Astrocyte (in vitro differentiated cells and primary cell): ENCODE measurements at places on chromosomes 4 and X. TPM values are rescaled to one million over a fixed set of nuclear protein-coding genes. Genes with fewer than 3 reads are reported as not detected.

GRCh38 chr4:95093936-95094929 lies 336.5 kb downstream of the BMPR1B start:
- H3K27me3 ChIP-seq, result no peaks in the 10 kb centered on the region
- DNase-seq, result no peak

DNA sequence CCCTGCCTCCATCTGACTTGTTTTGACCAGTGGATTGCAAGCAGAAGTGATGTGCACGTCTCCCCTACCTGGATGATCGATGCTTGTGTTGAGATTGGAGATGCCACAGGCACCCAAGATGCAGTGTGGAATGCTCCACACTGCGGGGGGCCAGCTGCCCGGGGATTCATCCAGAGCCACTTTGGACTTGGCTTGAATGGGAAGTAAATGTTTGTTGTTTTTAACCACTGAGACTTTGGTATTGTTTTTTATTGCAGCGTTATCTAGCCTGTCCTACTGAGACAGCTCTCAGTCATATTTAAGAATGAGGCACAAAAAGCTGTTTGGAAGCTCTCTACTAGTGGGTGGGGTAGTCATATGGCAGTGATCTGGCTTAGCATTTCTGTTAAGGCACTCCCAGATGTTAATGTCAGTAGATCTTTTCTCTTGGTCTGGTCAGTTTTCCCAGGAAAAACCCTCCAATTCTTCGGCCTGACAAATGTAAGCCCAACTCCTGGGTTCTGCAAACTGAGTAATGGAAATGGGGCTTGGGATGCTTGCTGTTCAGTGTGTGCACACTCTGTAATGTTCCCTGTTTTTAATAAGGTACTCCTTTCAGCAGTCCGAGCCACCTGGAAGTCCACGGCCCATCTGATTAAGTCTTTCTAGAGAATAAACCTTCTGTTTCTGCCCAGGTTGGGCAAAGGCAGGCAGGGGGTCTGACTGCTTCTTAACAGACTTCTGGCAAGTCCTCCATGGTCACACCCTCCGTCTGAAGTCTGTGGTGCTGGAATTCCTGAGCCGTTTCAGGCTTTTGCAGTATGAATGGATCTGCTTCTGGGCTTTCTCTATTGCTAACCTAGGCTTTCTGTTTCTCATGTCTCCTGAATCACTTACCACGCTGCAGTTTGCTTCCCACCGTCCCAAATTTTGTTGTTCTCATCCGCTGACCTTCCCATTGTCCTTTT lies 74.8 kb downstream of the WWC2 start:
- peak; percentile 68 for DNase-seq
- H3K4me3 ChIP-seq, result peak overlapping the region; percentile 12

FAT4 gene
- total RNA-seq, result 7.4 and 8.0 TPM in 2 replicates

GRCh38 chrX:111652719-111653118 lies 28.3 kb upstream of the ALG13 start:
- no peak for DNase-seq
- no peak overlapping the region for H3K4me3 ChIP-seq
- no peaks in the 10 kb centered on the region for H3K4me1 ChIP-seq
- H3K27ac ChIP-seq, result no peak overlapping the region

DNA sequence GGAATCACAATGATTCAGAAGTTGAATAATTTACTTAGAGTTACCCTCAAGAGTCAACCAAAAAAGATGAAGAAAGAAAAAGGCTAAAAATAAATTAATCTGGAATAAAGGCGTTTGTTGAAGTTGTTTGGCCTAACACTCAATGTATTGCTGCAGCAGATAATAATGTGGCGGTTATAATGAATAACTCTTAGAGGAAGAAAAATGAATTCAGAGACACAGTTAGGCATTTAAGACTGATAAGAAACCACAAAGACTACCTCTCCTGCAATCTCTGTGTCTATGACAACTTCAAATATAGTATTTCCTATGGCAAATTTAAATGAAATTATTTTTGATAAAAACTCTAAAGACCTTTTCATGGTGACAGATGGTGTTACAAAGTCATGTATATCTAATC lies 1369.1 kb upstream of the AGA start:
- no peak overlapping the region for H3K27ac ChIP-seq
- H3K4me3 ChIP-seq, result no peak overlapping the region
- no peak for DNase-seq
- H3K4me1 ChIP-seq, result no peaks in the 10 kb centered on the region
- H3K27me3 ChIP-seq, result no peaks in the 10 kb centered on the region

- H3K27me3 ChIP-seq, result peaks cover 20% of the 10 kb centered on the region
- peaks cover 4% of the 10 kb centered on the region for H3K4me1 ChIP-seq
- DNase-seq, result no peak
- no peak overlapping the region for H3K27ac ChIP-seq
- H3K36me3 ChIP-seq, result no peaks in the 10 kb centered on the region
- H3K4me3 ChIP-seq, result no peak overlapping the region
Observed at GRCh38 chr4:4396628-4397440, 9.9 kb downstream of the NSG1 start.

DNA sequence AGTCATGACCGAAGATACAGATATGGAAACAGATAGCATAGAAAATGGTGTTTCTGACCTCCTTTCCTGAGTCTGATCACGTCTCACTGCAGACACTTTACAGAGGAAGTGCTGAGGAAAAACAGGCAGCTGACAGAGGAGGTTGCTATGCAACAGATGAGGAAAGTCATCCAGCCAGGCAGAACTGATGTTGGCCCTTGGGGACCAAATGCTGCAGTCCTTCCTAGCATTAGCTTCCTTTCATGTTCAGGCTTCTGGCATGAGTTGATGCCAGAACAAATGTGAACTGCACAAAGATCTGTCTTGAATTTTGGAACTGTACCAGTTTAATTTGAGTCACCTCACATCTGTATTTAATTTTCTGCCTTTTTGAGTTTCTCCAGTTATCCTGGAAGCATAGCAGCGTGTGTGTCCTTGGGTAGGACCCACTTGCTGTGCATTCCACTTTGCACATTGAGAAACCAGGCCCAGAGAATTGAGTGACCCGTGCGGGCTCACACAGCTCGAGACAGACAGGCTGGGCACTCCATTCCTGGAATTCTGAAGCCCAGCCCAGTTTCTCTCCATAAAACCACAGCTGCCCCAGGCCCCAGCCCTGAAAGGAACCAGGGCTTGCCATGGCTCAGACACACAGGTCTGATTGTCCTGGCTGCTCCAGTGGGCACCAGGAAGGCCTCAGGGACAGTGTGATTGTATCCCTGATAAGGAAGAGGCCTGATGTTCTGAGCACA lies 1.4 kb upstream of the MAGED1 start:
- H3K36me3 ChIP-seq, result peaks cover 5% of the 10 kb centered on the region
- H3K27ac ChIP-seq, result peak overlapping the region; percentile 56
- H3K4me1 ChIP-seq, result peaks cover 26% of the 10 kb centered on the region
- H3K4me3 ChIP-seq, result no peak overlapping the region
- peak; percentile 75 for DNase-seq
- H3K27me3 ChIP-seq, result no peaks in the 10 kb centered on the region
